ENCODE measurements at places on chromosomes 3 and 15.

DNA sequence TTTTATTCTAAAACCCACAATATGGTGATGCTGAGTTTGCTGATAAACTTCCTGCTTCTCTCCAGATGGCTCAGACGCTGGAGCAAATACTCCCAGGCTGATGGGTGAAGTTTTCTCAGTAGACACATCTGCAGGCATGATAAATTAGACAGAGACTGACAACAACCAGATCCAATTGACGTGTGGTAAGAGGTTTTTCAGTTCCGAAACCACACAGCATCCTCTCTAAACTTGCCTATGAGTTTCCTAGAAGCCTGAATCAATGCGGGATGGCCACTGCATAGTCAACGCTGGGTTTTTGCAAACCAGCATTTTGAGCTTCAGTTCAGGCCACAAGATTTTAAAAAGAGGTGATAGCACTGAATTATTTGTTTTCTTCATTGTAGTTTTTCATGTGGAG lies 360.3 kb upstream of the ARRDC4 start:
- no peak for DNase-seq

- no peak for DNase-seq
Measured at GRCh38 chr15:69972436-69972835, 125.3 kb downstream of the TLE3 start.

GRCh38 chr3:172051957-172052354 lies 12.6 kb downstream of the FNDC3B start:
- DNase-seq, result no peak

GRCh38 chr3:50656417-50657195 lies 18.1 kb upstream of the DOCK3 start:
- DNase-seq, result no peak

GRCh38 chr3:64203969-64204908 lies 21.0 kb downstream of the PRICKLE2 start:
- no peak for DNase-seq

GRCh38 chr15:64942356-64942755 lies 30.7 kb downstream of the ANKDD1A start:
- DNase-seq, result no peak

DNA sequence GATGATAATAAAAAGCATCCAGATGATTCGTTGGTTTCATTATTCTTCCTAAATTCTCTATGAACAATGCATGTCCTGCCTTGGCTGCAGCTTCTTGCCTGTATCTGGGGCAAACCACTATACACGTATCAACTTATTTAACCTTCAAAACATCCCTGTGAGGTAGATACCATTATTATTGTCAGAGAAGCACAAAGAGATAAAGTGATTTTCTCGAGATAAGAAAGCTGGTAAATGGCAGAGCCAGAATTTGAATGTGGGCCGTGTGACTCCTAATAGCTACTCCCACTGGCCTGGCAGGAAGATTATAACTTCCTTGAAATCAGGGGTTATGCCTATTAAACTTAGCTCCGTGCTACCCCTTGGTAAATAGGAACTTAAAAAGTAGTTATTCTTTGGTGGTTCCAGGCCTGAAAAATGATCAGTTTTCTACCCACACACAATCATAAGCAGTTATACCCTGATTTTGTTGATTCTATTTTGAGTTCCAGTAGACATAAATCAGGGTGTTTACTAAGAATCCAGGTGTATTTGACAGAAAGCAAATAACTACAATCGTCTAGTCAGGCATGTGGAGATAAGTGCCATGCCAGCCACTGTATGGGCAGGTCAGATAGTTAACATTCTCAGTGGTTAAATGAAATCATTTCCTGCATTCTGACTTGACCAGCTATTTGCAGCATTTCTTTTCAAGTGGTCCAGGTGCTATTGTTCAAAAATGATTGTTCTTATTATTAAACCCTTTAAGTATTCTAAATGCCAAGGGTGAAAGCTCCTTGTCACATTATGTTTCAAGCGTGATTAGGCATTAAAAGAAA lies 99.2 kb upstream of the LRRN1 start:
- DNase-seq, result no peak

DNA sequence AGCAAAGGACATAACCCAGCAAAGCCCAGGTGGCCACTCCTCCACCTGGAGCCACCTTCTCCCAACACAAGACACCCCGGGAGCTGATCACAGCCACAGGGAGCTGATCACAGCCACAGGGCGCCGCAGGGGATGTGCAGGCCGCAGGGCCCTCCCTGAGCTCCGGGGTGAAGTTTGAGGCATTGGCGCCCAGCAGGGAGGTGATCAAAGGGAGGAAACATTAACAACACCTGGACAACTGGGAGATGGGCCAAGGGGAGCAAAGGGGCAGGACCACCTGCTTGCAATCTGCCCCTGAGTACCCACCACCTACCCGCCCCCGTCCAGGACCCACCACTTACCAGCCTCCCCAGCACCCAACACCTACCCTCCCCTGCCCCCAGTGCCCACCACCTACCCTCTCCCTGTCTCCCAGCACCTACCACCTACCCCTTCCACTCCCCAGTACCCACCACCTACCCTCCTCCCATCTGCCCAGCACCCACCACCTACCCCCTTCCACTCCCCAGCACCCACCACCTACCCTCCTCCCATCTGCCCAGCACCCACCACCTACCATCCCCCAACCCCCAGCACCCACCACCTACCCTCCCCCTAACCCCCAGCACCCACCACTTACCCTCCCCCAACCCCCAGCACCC lies 2.4 kb downstream of the UROC1 start:
- no peak for DNase-seq

GRCh38 chr3:42830437-42831320 lies 21.4 kb downstream of the ACKR2 start:
- DNase-seq, result peak; percentile 9

DNA sequence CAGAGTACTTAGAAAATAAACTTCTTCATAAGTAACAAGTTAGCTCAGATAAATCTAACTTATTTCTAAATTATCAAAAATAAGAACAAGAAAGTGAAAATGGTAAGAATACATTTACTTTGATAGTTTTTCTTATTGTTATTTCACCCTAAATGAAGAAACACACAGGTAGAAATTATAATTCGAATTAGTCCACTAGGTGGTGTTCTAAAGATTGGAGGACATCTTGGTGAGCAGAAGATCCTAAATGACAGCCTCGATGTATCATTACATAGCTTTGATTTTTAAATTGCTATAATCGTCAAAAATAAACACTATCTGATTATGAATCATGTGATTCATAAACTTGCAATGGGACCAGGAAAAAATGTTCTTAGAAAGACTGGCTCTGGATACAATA lies 280.8 kb upstream of the UBE2E2 start:
- DNase-seq, result no peak

DNA sequence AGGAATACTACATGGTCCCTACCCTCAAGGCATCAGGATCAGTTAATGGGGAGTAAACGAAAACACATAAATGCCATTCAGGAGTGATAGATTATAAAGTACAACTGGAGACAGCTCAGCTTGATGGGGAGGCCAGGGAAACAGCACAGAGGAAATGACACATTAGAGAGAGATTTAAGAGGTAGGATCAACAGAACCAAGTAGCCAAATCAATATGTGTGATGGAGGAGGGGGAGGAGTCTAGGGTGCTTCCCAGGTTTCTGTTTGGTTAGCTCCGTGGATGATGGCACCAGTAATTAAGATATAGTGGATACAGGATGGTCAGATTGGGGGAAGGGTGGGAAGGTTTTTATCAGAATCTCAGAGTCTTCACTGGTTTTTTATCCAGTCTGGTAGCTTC lies 229.5 kb upstream of the ROPN1 start:
- DNase-seq, result peak; percentile 51

DNA sequence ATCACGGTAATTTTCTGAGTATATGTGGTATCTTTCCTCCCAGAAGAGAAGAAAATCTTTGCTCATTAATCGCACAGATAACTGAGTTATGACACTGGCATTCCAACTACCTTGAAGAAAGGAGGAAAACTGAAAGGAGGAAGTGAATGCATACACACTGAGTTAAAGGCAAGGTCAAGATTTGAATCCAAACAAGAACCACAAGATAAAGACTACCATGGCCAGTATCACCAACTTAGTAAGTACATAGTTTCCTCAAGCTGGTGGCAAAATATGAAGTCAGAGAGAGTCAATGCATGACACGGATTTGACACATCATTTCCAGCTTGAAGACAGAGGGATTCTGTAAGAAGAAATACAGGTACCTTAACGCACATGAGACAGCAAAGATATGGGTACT lies 287.5 kb downstream of the ULK4 start:
- DNase-seq, result no peak

- DNase-seq, result no peak
Measured at GRCh38 chr3:129766135-129766534, 127.4 kb downstream of the TMCC1 start.

- no peak for DNase-seq
Measured at GRCh38 chr15:93748710-93749109, 482.7 kb upstream of the MCTP2 start.

DNA sequence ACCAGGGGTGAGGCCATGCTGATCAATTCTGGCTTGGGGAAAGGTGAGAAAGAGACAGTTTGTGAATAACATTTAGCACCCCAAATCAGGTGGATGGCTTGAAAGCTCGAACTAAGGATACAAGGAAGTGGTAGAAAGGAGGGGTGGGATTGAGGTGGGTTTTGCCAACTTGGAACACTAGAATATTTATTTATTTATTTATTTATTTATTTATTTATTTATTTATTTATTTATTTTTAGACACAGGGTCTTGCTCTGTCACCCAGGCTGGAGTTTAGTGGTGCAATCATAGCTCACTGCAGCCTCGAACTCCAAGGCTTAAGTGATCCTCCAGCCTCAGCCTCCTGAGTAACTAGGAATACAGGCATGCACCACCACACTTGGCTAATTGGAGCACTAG lies 31.0 kb upstream of the THSD4 start:
- no peak for DNase-seq

DNA sequence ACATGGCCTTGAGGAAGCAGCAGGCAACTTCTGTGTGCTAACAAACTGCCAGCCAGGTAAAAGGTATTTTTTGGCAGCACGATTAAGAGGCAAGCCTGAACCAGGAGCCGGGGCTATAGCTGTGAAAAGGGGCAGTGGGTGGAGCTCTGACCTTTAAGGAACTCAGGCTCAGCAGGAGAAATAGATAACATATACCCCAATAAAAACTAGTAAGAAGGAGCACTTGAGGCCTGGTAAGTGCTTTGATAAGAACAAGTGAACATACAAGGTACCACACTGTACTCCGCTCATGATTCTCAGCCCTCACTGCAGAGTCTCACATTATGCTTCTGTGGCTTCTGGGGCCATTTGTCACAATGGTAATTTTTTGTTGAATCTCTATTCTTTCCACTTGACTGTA lies 5.4 kb downstream of the FYCO1 start:
- DNase-seq, result no peak

DNA sequence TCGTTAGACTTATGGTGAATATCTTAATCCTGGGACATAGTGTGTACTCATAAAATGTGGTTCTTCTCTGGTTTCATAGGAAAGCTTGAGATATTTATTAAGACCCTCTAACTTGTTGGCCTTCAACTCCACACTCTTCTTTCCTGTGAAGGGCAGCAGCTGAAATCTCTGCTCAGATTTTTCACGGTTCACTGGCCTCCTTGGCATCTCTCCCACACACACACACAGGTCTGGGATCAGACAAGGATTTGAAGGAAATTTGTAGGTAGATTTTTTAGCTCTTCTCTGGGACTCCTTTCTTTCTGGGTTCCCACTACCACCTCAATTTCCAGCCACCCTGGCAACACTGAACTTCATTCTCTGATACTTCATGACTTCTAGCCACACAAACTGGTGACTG lies 70.2 kb downstream of the MYRIP start:
- no peak for DNase-seq

DNA sequence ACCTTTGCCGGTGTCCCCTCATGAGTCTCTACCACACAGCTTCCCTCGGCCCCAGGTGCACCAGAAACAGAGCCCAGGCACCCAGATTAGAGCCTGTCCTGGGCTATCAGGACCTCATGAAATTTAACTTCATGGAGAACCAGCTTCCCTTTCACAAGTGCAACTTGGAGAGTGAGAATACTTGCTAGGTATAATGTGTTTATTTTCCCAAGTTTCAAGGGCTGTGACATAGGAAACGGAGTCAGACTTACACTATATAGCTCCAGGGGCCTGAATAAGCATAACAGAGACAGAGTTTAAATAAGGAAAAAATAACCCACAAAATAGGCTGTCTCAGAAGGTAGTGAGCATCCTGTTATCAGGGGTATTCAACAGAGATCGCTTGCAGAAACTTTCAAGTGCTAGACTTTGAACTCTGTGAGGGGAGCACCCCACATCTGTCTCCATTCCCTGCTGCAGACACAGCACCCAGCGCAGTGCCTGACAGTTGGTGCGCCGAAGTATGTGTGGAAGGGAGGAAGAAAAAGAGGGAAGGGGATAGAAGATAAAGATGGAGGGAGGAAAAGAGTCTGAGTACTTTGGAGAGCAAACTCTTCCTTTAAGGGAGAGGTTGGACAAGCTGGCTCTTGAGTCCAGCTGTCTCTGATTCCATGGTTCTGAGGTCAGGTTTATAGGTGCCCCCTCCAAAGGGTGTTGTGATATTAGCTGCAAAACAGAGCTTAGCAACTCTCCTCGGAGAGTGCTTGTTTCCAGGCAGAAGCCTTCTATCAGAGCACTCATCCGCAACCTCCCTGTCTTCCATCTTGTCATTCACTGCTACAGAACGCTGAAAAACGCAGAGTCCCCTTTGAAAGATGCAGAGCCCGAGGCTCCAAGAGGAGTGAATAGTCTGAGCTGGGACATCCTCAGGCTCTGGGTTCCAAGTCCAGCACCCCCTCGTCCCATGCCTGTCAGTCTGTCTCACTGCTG lies 84.8 kb downstream of the CPN2 start:
- DNase-seq, result no peak

DNA sequence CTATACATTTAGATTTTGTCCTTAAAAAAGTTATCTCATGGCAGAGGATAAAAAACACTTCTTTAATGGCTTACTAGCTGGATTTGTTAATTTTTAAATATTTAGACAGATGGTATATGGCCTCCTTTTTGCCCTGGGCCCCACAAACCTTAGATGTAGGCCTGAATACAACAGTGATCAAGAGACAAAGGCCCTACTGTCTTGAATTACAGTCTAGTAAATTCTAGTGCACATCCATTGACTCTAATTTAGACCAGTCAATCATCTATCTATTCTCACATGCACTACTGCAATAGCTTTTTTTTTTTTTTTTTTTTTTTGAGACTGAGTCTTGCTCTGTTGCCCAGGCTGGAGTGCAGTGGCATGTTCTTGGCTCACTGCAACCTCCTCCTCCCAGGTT lies 452.8 kb downstream of the FHIT start:
- DNase-seq, result no peak

All from fibroblast of skin of abdomen (primary cell).